AG08395 (cell line): ENCODE measurements at places on chromosomes 6 and 20.

DNA sequence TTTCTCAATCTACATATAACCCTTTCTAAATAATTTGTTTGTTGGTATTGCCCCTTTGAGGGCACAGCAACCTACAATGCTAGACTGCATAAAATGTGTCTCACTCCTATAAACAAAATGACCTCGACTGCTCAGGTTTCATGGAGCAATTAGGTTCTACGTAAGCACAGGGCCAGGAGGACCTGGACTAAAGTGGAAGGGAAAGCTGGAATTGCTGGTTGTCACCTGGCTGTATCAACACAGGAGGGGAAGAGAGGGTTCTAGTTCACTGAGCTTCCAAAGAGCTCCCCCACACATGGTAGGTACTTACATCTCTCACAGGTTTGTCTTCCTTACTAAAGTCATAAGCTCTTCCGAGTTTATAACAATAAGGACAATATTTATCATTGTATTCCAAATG, 51.0 kb downstream of the NCOA6 start:
- no peak for DNase-seq

DNA sequence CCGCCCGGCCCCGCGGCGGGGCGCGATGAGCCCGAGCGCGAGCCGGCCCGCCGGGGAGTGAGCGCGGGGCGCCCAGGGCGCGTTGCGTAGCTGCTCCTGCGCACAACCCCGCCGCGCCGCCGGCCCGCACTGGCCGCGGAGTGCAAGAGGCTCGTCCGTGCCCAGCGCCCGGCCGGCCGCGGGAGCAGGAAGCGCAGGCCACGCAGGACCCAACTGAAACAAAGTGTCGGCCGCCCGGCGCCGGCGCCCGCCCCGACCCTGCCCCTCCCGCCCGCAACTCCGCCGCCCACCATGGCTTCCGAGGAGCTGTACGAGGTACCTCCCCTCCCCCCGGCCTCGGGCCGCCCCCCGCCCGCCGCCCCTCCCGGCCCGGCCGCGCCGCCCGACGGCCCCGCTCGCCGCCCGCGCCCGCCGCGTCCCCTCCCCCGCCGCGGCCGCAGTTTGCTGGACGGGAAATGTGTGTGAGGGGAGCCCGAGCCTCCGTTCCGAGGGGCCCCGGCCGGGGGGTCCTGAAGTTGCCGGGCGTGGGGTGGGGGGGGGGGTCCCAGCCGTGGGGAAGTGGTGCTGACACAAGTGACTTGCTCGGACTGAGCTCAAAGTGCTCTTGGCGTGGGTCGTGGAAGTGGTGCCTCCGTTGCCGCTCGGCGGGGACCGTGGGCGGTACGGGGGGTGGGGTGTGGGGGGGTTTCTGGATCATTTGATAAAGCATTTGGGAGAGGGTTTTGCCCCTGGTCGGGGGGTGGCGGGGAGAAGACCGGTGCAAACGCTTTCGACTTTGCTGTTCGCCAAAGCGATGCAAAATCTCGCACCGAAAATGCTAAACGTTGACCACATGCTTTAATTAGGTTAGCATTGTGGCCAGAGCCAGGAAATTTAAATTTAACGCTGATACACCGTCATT, 539 bp downstream of the CDYL start:
- DNase-seq: peak; percentile 25

GRCh38 chr6:116010790-116011401, 49.8 kb downstream of the FRK start:
- DNase-seq: peak; percentile 50

DNA sequence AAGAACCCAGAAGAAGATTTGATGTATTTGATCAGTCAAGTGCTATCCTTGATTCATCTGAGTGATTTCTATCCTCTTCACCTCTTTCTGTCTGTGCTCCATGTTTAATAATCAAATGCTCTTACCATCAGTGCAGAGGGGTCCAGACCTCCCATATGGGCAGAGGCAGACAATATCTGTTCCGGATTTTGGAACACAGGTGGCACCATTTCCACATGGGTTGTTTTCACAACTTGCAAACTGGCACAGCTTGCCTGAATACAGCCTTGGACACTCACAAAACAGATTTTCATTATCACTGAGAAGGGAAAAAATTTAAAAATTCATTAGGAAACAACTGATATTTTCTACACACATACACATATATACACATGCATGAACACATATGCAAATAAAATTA, 228.5 kb downstream of the PHF3 start:
- DNase-seq: no peak

DNA sequence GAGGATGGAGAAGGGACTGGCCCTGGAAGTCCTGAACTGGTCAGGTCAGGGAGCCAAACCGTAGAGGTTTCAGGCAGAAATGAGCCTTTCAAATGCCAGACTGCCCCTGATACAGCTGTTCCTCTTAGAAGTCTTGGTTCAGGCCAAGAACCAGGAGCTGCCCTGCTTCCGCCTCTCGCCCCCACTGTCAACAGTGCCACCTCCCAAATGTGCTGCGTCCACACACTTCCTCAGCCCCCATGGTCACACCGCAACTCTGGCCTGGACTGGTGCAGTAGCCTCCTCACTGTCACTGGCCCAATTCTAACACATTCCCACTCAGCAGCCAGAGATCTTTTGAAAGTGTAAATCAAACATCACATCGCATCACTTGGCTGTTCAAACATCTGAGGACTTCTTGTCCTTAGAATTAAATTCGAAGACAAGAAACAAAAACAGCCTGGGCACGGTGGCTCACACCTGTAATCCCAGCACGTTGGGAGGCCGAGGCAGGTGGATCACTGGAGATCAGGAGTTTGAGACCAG, 69.7 kb downstream of the STK35 start:
- no peak for DNase-seq

DNA sequence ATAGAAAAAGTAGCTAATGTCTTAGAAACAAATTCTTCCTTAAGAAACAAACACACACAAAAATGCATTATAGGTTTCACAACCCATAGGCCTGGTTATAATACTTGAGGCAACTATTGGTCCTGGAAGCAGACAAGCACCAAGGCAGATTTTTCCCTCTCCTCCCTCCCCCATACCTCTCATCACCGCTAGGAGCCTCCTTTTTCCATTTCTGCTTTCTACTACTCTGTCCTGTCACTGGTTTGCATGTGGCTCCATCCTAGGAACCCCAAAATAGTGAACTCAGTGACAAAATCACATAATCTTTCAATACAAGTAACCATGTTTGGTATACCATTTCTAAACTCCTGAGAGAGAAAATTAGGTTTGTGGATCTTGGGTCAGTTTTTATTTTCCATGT, 66.1 kb downstream of the HMGCLL1 start:
- no peak for DNase-seq

DNA sequence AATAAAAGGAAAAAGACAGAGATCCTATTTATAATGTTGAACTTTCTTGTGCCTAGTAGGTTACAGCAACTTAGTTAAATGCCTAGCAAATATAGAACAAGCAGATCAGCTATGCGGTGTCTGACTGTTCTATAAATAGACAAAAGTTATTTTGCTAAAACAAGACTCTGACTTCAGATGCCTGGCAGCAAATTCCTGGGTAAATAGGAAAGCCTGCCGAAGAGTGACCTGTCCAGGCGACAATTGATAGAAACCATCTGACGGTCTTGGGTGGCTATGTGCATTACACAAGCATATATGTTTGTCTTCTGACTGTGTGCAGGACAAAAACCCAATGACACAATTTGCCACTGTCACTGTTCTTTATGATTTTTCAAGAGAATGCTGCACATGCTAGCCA, 38.0 kb upstream of the PDE10A start:
- no peak for DNase-seq

GRCh38 chr6:168179133-168179532, 100.1 kb upstream of the FRMD1 start:
- no peak for DNase-seq

DNA sequence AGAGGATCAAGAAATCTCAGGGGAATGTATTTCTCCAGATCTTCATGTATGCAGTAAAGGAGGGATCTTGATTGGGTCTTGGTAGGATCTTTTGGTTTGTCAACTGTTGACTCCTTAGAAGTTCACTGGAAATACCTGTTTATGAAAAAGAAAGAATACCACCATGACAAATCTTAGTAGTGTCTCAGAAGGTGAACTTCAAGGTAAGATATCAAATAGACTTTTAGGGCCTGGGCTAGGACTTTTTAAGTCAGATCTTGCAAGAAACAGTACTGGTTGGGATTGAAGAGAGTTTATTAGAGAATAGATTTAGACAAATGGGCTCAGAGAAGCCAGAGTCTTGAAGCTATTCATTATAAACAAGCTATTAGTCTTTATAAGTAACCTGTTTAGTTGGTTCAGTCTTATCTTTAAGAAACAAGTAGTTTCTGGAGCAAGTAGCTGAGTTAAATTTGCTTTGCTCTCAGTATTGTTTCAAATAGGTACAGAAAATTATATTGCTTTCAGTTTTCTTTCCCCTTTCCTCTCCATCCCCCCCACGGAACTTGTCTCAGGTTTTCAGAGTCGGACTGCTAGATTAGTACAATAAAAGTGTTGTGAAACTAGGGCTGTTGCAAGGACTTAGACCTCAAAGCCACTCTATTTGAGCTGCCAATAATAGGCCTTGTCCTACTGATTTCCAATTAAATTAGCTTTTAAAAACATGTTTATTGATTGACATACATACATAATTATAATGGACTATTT, 529.1 kb upstream of the CITED2 start:
- DNase-seq: no peak

DNA sequence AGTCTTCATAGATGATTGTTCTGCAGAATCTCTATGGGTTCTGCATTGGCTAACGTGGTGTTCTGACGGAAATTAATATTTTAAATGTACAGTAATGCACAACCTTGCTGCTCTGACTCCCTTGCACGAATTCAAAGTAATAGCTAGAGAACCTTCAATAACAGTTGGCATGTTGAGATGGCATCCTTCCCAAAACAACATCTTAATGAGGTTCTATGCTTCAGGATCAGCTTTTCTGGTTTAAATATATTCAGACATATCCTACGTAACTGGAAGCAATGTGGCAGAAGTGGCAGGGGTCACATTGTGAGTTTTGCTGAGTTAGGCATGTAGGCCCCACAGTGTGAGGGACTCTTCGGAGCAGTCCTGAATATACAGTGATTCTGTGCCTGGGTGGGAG, 25.7 kb downstream of the DSE start:
- no peak for DNase-seq

DNA sequence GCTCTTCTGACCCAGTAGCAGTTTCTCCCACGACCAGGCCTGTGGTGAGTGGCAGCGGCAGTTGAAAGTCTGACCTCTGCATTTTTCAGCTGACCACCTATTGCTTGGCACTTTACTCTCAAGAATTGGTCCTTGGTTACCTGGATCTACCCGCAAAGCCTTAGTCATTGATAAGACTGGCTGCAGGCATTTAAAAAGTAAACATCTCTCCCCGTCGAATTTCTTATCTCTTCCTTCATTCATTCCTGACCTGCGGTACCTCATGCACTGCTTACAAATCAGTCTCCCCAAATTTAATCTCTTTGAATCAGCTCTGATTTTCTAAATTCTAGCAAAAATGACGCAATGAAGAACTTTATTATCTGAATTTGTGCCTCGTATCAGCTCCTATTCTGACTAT, 26.1 kb upstream of the IPCEF1 start:
- no peak for DNase-seq

GRCh38 chr20:63101781-63102720, 95.3 kb upstream of the BHLHE23 start:
- peak; percentile 55 for DNase-seq

DNA sequence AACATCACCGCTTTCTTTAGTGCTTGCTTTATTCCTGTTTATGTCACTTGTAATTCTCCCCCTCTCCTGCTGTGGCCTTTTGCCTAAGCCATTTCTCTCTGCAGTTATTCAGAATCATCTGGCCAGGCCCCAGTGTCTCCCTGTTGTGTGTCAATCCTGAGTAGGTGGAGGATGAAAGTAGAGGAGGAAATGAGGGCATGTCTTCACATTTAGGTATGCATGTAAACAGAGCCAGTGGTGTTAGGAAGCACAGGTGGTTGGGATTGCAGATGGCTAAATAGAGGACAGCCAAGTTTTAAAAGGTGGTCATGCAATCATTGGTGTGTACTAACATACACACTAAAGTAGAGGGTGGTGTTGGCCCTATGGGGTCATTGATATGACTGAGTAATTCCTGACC, 5.2 kb downstream of the PRSS35 start:
- no peak for DNase-seq

- DNase-seq: no peak
Observed at GRCh38 chr6:106290954-106291353, 34.6 kb downstream of the ATG5 start.

GRCh38 chr6:56292505-56293181, 45.3 kb upstream of the COL21A1 start:
- peak; percentile 76 for DNase-seq

DNA sequence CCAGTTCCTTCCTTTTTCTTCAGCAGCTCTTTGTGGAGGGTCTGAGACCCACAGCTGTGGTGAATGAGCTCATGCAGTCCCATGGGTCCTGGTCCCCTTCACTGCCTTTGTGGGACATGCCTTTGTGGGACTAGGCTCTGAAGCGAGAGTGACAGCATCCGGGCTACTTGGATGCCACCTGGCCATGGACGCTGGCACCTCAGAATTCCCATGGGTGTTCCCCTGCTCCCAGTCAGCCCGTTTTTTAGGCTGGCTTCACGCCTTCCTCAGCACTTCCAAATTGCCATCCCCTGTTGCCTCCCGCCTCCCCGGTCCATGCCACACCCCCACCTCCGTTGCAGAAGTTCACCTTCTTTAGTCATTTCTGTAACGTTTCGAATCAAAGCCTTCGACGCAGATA, 45.1 kb downstream of the RAMACL start:
- no peak for DNase-seq

- no peak for DNase-seq
Observed at GRCh38 chr6:90868656-90869055, 281.8 kb upstream of the MAP3K7 start.

DNA sequence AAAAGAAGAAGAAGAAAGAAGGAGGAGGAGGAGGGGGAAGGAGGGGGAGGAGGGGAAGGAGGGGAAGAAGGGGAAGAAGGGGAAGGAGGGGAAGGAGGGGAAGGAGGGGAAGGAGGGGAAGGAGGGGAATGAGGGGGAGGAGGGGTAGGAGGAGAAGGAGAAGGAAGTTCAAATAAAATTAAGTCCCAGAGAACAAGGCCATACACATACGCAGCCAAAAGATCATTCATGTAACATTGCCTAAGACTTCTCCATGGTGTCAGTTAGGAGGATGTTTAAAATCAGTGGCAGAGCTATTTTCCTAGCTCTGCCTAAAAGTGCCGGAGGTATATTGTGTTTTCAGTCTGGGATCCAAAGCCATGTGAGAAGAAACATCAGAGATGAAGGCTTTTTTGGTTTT, 75.8 kb downstream of the PLCB4 start:
- no peak for DNase-seq

- DNase-seq: no peak
Observed at GRCh38 chr6:25689966-25690365, 38.0 kb downstream of the SCGN start.

GRCh38 chr6:18395856-18396197, 8.7 kb downstream of the RNF144B start:
- DNase-seq: no peak

GRCh38 chr6:103178193-103178592, 1681.5 kb downstream of the HACE1 start:
- no peak for DNase-seq

DNA sequence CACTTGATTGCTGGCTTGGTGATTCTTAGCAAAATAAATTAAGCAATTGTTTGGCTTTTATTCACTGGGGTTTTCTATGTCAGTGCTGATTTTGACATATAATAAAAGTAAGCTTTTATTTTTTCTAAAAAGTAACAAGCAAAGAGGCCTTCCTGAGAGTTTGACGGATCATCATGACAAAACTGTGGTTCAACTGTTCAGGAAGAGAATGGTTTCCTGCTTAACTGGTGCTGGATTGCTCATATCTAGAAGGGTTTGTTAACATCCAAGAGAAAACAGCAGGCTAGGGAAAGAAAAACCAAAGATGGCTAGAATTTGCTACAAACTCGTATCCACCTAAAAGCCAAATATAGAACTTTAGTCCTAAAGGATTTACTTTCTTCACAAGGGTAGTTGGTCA, 21.2 kb downstream of the SERPINB1 start:
- DNase-seq: no peak
